Fibroblast of the aortic adventitia (primary cell): ENCODE measurements at places on chromosomes 7 and 10. TPM values are rescaled to one million over a fixed set of nuclear protein-coding genes. Genes with fewer than 3 reads are reported as not detected.

Gene MET
- 7.5 and 24.1 TPM in 2 replicates for total RNA-seq

DNA sequence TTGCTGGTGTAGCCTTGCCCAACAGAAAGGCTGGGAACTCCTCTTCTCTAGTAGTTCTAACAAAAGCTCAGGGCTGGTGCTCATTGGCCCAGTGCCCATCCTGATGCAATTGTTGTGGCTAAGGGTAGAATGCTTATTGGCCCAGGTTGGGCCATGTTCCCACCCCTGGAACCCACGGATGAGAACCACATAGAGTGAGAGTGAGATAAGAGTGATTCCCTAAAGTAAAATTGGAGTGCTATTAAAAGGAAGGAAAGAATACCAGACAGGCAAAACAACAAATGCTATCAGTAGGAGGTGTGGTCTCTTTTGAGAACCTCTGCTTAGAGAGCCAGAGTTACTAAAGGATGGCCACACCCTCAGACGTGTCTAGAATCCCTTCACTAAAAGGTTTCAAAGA lies 49.2 kb downstream of the LGI1 start:
- DNase-seq = peak; percentile 90

DNA sequence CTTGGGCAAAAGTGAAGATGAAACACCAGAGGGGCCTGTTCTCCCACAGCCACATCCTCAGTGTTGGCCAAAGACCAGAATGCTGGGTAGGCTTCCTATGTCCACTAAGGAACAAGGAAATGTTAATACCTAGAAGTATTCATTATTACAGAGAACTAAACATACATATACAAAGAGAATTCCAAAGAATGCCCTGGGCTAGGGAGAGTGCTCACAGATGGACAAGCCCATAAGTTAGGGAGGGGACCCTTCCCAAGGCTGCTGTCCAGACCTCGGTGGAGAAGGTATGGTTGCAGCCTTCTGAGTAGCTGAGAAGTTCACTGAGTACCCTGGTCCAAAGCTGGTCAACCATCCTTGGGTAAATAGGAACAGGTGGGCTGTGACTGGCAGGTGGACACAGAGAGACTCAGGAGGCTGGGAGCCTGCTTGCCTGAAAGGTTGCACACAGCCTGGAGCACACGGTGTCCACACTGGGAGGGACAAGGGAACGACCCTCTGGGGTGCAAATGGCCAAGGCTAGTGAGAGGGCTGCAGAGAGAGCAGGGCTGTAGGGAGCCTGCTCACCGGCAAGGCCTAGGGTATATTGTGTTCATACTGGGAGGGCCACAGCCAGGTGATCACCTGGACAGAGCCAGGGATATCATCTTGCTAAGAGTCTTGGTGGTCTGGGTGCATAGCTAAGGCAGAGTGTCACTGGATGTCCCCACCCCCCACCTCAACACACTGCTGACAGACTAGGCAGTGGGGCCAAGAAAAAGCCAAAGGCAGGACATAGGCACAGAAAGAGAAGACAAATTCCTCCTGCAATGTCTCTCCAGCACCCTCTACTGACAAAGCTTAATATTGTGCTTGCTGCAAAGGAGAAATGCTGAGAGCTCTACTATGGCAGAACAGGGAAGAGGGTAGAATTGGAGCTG lies 40.3 kb downstream of the CPVL start:
- peak; percentile 81 for DNase-seq

DNA sequence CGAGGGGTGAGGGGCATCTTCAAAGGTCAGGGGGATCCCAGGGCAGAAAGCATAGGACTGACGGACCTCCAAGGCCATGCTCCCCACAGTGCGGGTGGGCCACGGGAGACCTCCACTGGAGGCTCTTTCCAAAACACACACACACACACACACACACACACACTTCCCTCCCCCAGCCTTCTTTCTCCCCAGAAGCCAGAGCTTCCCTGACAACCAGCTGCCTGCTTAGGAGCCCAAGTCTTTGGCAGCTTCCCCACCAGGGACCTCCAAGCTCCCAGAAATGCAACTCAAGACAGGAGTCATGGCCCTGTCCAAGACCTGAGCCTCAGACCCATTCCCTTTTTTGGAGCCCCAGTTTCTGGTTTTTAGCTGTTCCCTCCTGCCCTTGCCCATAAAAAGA lies 710 bp upstream of the C10orf105 start:
- DNase-seq = no peak

- peak; percentile 18 for DNase-seq
Observed at GRCh38 chr10:125392609-125393008, 232.2 kb upstream of the CTBP2 start.

GRCh38 chr10:117419921-117420320 lies 44.7 kb upstream of the PDZD8 start:
- no peak for DNase-seq
